ENCODE measurements at places on chromosomes 3 and 15.
A peak's percentile ranks its signal among the peaks of the same experiment; 100 is the strongest.

DNA sequence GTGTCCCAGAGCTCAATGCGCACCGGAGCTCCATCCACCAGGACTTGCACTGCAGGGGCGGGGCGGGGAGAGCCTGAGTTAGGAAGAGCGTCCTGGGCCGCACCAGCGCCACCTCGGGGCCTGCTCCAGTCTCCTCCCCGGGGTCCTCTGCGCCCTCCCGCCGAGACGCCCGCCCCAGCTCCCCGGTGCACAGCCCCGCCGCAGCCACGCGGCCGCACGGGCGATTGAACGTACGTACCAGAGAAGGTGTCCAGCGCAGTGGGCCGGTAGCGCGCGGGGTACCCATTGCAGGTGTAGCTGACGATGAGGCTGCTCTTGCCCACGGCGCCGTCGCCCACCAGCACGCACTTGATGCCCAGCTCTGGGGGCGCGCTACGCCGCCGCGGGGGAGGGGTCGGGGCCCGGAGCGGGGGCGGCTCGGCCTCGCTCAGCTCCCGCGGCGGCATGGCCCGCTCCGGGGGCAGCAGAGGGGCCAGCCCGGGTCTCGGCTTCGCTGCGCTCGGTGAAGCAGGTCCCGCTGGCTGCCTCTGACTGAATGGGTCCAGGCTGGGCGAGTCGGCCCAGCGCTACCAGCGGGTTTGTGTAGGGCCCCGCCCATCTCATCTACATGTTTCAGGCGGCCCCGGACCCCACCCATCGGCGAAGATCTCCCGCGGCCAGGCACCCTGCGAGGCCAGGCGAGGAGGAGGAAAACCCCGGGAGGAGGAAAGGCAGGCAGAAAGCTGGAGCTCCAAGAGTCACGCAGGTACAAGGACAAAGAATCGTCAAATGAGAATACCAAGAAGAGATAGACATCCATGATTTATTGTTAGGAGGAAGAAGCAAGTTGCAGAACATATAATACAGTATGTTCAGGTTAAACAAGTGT lies at the start of gene RHOV:
Gene RHOV (minus strand): TSS at position 541 of the 868 bp plus-strand sequence. CDS start 95 bp downstream, at position 446.
- peak; percentile 90 for DNase-seq

DNA sequence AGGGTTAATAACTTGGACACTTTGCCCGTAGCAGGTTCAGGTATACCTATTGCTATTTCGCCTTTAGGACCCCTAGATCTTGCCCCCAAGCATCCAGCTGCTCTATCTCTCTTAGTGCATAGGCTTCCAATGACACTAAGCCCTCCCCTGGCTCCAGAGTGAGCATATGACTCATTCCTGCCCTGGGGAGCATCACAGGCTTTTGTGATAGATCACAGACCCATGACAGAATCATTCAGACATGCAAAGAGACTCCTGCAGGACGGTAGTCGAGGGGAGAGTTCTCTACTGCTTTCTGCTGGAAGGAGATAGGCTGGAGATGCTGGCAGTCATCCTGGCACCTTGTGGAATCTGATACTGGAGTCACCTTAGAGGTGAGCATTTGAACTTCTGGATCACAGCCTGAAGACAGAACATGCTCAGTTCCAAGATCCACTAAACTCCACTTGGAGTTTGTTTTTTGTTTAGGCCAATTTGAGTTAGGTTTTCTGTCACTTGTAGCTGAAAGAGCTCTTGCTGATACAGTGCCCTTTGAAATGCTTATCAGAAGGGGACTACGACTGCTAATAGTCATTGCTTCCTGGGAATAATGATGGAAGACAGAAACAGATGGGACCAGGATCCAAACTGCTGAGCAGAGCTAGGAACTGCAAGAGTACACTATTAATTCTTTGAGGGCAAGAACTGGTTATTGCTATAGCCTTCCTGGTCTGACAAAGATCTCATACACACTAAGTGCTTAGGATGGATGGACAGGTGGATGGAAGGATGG lies 11.0 kb downstream of the LYSMD2 start:
- DNase-seq, result peak; percentile 94

DNA sequence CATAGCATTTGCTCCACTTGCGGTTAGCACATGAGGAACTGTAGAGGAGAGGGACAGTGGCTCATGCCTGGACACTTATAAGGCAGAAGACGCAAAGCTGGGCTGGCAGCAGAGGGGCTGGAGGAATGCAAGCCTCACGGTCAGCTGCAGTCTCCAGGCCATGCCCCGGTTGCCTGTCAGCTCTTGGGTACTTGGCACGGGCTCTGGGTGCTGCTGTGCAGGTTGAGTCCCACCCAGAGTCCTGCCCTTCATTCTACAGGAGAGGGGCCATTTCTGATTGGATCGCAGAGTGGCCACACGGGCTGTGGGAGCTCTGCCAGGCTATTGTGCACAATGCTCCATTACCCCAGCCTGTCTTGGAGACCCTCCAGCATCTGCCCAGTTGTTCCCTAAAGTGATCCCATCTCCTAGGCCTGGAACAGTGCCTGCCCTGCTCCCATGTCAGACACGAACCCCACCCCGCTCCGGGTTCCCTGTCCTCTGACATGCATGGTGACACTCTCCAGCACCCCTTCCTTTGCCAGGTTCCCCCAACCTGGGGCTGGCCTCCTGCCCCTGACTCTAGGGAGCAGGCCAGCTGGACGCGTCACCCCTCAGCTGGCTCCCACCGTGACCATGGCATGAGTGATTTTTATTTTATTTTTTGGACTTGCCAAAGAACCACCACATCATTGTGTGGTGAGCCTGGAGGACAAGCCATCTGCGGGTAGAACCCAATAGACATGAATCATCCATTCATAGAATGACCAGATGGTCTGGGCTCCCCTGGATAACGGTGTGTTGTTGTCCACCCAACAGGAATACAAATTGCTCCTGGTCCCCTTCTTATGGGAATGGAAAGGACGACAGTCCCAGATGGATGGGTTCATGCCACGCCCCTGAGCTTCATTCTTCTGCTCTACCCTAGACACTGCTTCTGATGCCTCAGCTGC lies 51.0 kb upstream of the KLF13 start:
- DNase-seq, result no peak

DNA sequence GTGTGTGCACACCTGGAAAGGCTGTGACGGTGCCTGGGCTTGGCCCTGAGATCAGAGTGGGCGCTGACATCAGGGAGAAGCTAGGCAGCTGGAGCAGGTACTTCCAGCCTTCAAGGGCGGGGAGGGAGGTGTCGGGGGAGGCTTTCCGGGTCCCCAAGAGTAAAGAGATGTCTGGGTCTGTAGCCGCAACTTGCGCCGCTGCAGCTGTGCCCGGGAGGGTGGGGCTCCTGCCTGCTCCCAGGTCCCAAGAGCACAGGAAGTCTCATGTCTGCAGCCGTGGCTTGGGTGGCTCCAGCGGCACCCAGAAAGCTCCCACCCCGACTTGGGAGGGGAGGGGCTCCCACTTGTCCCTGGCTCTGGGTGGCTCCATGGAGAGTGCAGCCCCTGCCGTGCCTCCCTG lies 103.2 kb upstream of the BNIP2 start:
- DNase-seq, result peak; percentile 60

GRCh38 chr3:193522473-193522872 lies 32.2 kb downstream of the ATP13A4 start:
- no peak for DNase-seq
